ENCODE measurements at places on chromosomes 5 and 9. TPM values are rescaled to one million over a fixed set of nuclear protein-coding genes. Genes with fewer than 3 reads are reported as not detected.

Gene RNF183
- not detected for total RNA-seq

Gene TMEM215
- not detected for total RNA-seq

Gene PPP2R2B
- total RNA-seq: 0.18 TPM

Gene SCAMP1
- total RNA-seq: 105 TPM

Gene SLC22A4
- 4.8 TPM for total RNA-seq

Gene EIF4E1B
- not detected for total RNA-seq

Gene PCDHGB4
- 27.3 TPM for total RNA-seq

Gene RASGRF2
- total RNA-seq: 5.1 TPM

Gene SPATA31E1
- not detected for total RNA-seq

Gene SLC46A2
- not detected for total RNA-seq

Gene SLC6A18
- not detected for total RNA-seq

Gene PITX1
- 29.7 TPM for total RNA-seq

Gene TMEM8B
- total RNA-seq: 6.2 TPM

Gene PCA3
- not detected for total RNA-seq

Gene OTULINL
- total RNA-seq: 0.14 TPM

Gene DDX4
- total RNA-seq: not detected

Gene CSF1R
- total RNA-seq: 0.89 TPM

Gene CNTNAP3
- 3.6 TPM for total RNA-seq

Gene PDE8B
- not detected for total RNA-seq

Gene FOXI1
- total RNA-seq: not detected

Gene CAPSL
- not detected for total RNA-seq

Gene IL33
- 470 TPM for total RNA-seq

Gene IFNA1
- not detected for total RNA-seq

Gene ADAMTSL1
- 531 TPM for total RNA-seq

Gene FOXD4L5
- 0.09 TPM for total RNA-seq

Gene HMMR
- total RNA-seq: 29.6 TPM

Gene SNCAIP
- total RNA-seq: 13.1 TPM

Gene ZDHHC11
- total RNA-seq: 2.1 TPM

Gene SERF1A
- total RNA-seq: 2.8 TPM

Gene SLC24A2
- total RNA-seq: not detected

Gene LPAR1
- total RNA-seq: 82.0 TPM

Gene PCDHGB6
- 2.8 TPM for total RNA-seq

Gene CPLANE1
- total RNA-seq: 24.3 TPM

Gene OR1J2
- not detected for total RNA-seq

Gene GHR
- 3.2 TPM for total RNA-seq

Gene PCDHB2
- total RNA-seq: 0.74 TPM

Gene LAMC3
- total RNA-seq: under 0.01 TPM

Gene PDLIM4
- 95.6 TPM for total RNA-seq

Gene ZNF483
- total RNA-seq: 1.2 TPM

Gene INSL4
- not detected for total RNA-seq

Gene SLC36A3
- not detected for total RNA-seq

Measured in smooth muscle cell of the umbilical artery (primary cell).